ENCODE measurements at places on chromosomes 11 and 22.

GRCh38 chr11:128947773-128948172, 5.1 kb upstream of the TP53AIP1 start:
- peak; percentile 5 for DNase-seq
- H3K4me1 ChIP-seq, result no peaks in the 10 kb centered on the region
- H3K27ac ChIP-seq, result no peak overlapping the region
- H3K36me3 ChIP-seq, result no peaks in the 10 kb centered on the region

- no peaks in the 10 kb centered on the region for H3K4me1 ChIP-seq
- DNase-seq, result no peak
- H3K27me3 ChIP-seq, result no peaks in the 10 kb centered on the region
- H3K27ac ChIP-seq, result no peak overlapping the region
- H3K36me3 ChIP-seq, result no peaks in the 10 kb centered on the region
Measured at GRCh38 chr11:33530815-33531214, 169.8 kb downstream of the C11orf91 start.

DNA sequence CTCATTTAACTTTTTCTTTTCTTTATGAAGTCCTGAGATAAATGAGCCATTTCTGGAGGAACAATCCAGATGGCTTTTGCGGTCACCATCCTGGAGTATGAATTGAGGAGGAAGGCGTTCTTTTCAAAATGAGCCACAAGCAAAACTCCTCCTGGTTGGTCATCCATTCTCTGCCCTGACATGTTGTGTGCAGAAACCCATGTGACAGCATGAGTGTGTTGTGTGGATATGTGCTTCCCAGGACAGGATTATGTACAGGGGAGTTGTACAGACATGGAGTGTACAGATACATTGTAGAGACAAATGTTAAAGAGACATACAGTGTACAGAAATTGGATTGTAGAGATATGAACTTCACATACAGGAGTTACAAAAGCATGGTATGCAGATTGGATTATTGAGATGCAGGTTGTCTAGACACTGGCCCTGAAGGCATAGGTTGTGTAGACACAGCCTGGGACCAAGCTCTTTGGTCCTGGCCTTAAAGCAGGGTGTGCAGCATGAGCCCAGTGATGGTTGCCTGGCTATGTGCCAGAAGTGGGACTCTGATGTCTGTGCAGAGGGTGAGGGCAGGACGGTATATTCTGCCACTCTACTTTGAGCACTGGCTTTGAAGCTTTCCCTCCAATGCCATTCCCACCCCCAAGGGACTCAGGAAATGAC, 178.5 kb upstream of the ZBED5 start:
- H3K27me3 ChIP-seq, result no peaks in the 10 kb centered on the region
- no peaks in the 10 kb centered on the region for H3K4me1 ChIP-seq
- H3K27ac ChIP-seq, result no peak overlapping the region
- DNase-seq, result no peak
- H3K4me3 ChIP-seq, result no peak overlapping the region

- no peak overlapping the region for H3K27ac ChIP-seq
- H3K4me1 ChIP-seq, result no peaks in the 10 kb centered on the region
- H3K27me3 ChIP-seq, result peaks cover 17% of the 10 kb centered on the region
- no peak for DNase-seq
Measured at GRCh38 chr11:45565446-45565988, 99.9 kb downstream of the CHST1 start.

- no peak overlapping the region for H3K27ac ChIP-seq
- H3K4me3 ChIP-seq, result no peak overlapping the region
- no peaks in the 10 kb centered on the region for H3K36me3 ChIP-seq
Measured at GRCh38 chr11:44456544-44457300, 108.7 kb upstream of the CD82 start.

GRCh38 chr22:19492504-19493174, 12.9 kb downstream of the CDC45 start:
- peaks cover 12% of the 10 kb centered on the region for H3K4me1 ChIP-seq
- no peaks in the 10 kb centered on the region for H3K27me3 ChIP-seq
- no peak overlapping the region for H3K27ac ChIP-seq
- H3K36me3 ChIP-seq, result 0 out of 2 replicates have a peak, but pooled peaks cover 3% of the 10 kb centered on the region

DNA sequence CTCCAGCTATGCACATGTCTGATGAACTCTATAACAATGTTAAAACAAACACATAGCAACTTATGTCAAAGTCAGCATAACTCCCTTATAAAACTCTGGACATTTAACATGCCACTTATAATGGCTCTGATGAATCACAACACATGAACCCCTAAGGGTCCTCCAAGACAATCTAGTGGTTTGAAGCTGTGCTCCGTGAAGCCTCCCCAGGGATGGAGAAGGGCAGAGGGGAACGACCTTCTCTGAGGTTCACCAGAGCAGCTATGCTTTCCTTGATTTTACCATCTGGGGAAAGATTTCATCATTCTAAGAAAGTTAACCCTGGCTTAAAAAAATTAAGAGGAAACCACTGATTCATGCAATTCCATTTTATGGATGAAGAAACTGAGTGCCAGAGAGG, 84.4 kb downstream of the MPPED2 start:
- no peaks in the 10 kb centered on the region for H3K4me1 ChIP-seq
- no peak overlapping the region for H3K4me3 ChIP-seq
- no peak overlapping the region for H3K27ac ChIP-seq
- no peaks in the 10 kb centered on the region for H3K36me3 ChIP-seq
- no peaks in the 10 kb centered on the region for H3K27me3 ChIP-seq
- no peak for DNase-seq

GRCh38 chr22:35230839-35231584, 26.3 kb upstream of the HMGXB4 start:
- no peaks in the 10 kb centered on the region for H3K27me3 ChIP-seq
- peak overlapping the region; percentile 88 for H3K4me3 ChIP-seq
- peak; percentile 84 for DNase-seq
- no peaks in the 10 kb centered on the region for H3K36me3 ChIP-seq
- peak overlapping the region; percentile 71 for H3K27ac ChIP-seq
- H3K4me1 ChIP-seq, result peaks cover 28% of the 10 kb centered on the region

- H3K36me3 ChIP-seq, result no peaks in the 10 kb centered on the region
- no peaks in the 10 kb centered on the region for H3K27me3 ChIP-seq
- no peak overlapping the region for H3K27ac ChIP-seq
- H3K4me1 ChIP-seq, result no peaks in the 10 kb centered on the region
- no peak overlapping the region for H3K4me3 ChIP-seq
Measured at GRCh38 chr11:134760299-134760698, 348.3 kb upstream of the B3GAT1 start.

GRCh38 chr11:2578929-2579270, 120.9 kb downstream of the KCNQ1OT1 start:
- H3K4me1 ChIP-seq, result no peaks in the 10 kb centered on the region
- no peaks in the 10 kb centered on the region for H3K36me3 ChIP-seq
- H3K27ac ChIP-seq, result no peak overlapping the region
- no peaks in the 10 kb centered on the region for H3K27me3 ChIP-seq
- H3K4me3 ChIP-seq, result no peak overlapping the region

All from MM.1S (cell line).